Activated CD8-positive, alpha-beta memory T cell treated with anti-CD3 and anti-CD28 coated beads, Interleukin-2, amount 50 U/mL, for 4 hours (primary cell): ENCODE measurements at places on chromosomes 16 and 17.
A peak's percentile ranks its signal among the peaks of the same experiment; 100 is the strongest.

GRCh38 chr17:14793237-14793636, 471.9 kb downstream of the PMP22 start:
- DNase-seq: no peak

DNA sequence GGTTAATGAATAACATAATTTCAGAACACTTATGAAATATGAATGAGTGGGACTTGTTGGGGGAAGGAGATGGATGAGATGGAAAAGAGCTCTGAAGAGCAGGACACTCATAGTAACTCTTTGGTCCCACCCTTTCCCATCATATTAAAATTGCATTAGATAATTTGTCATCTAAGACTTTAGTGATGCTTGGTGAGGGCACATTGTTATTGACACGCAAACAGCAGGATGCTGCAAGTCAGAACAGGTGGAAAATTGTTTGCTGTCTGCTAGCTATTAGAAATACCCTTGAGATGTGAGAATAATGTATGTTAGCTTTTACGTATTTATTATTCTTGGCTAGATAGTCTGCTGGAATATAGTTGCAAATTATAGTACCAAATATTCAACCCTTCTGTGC, 75.7 kb downstream of the TANC2 start:
- no peak for DNase-seq

GRCh38 chr16:52785653-52786052, 238.7 kb upstream of the TOX3 start:
- no peak for DNase-seq

GRCh38 chr17:17088541-17089525, 46.6 kb downstream of the MPRIP start:
- DNase-seq: no peak

DNA sequence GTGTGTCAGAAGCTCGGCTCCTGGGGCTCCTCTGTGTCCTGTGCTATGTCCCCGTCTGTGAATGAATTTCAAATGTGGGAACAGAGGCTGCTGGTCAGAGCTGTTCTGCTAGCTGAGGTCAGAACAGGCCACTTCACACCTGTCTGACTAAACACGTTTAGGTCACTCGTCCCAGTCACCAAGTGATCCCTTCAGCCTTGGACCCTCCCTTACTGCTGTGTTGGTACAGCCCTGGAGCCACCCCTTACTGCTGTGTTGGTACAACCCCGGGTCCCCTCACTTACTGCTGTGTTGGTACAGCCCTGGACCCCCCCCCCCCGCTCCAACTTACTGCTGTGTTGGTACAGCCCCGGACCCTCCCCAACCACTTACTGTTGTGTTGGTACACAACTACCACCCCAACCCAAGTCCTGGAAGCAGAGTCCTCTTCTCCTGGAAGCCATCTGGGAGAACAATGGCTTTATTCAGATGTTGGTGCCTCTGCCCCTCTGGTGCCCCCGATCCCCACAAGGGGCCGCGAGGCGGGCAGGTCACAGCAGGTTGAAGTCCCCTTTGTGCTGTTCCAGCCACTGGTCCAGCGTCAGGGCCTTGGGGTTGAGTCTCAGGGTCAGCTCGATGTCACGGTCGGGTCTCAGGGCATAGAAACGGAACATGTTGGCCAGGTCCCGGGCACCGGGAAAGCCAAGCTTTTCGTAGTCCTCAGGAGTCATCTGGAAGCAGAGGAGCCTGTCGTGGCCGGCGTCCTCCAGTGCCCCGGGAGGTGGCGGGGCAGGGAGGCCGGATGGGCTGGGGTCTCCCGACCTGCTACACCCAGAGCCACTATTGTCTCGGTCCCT, 13.0 kb downstream of the NMRAL1 start:
- DNase-seq: no peak

DNA sequence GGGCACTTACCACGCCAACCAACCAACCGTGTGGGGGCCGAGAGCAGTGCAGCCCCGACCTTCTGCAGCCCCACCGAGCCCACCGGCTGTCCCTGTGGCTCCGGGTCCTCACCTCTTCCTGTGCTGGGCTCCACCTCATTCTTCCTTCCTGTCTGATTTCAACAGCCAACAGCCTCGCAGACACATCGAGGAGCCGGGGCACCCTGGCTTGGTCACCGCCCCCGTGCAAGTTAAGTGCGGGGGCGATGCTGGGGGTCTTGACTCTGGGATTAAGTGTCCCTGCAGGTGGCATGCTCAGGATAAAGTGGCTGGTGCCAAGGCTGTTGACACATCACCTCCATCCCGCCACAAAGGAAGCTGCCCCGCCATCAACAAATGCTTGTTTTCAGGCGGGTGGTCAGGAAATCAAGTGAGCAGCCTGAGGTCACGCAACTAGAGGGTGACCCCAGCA, at the start of gene NLRC3:
TSS of gene NLRC3 (minus strand) at position 102 of the 451 bp plus-strand sequence. CDS start 12,367 bp downstream, outside the sequence.
- DNase-seq: peak; percentile 47

DNA sequence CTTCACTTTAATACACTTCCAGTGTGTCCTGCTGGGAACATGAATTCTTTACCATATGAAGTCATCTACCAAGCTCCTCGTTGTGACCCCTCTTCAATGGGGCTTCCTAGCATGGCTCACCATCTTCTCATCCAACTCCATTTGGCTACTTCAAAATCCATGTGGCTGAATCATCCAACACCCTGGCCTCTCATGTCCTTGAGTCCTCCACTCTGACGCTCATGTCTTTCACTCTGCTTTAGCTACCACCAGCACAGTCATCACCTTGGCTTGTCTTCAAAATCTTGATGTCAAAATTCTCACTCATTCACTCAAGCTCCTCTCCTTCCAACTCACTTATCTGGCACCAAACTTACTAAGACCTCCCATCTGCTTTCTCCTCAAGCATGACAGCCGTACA, 35.8 kb downstream of the AMFR start:
- DNase-seq: no peak
